Natural killer cell treated with Interleukin-12 subunit alpha and Interleukin-12 subunit beta and Interleukin-15 and Interleukin-18, amount 100 ng/mL, for 72 hours (primary cell): ENCODE measurements at places on chromosomes 12 and 14. TPM values are rescaled to one million over a fixed set of nuclear protein-coding genes. Genes with fewer than 3 reads are reported as not detected.

Gene AJUBA
- 0.17 TPM for total RNA-seq

Gene NGB
- not detected for total RNA-seq

Gene CCDC196
- total RNA-seq, result not detected

Gene AKAP5
- 2.2 TPM for total RNA-seq

Gene RNASE7
- total RNA-seq, result not detected

Gene USP44
- 1.8 TPM for total RNA-seq

Gene NOVA1
- total RNA-seq, result not detected

Gene PEBP1
- 57.2 TPM for total RNA-seq

Gene C12orf76
- total RNA-seq, result 10.1 TPM

Gene TMEM132C
- total RNA-seq, result not detected

GRCh38 chr14:100313464-100314230 lies 7.4 kb upstream of the SLC25A29 start:
- peak overlapping the region; percentile 44 for H3K27ac ChIP-seq
- peaks cover 1% of the 10 kb centered on the region for H3K27me3 ChIP-seq
- H3K36me3 ChIP-seq, result no peaks in the 10 kb centered on the region

- no peak for DNase-seq
- H3K27me3 ChIP-seq, result peaks cover 11% of the 10 kb centered on the region
- H3K36me3 ChIP-seq, result peaks cover 4% of the 10 kb centered on the region
- H3K4me3 ChIP-seq, result no peak overlapping the region
- H3K4me1 ChIP-seq, result no peaks in the 10 kb centered on the region
Measured at GRCh38 chr12:102429211-102430154, 50.9 kb downstream of the IGF1 start.

DNA sequence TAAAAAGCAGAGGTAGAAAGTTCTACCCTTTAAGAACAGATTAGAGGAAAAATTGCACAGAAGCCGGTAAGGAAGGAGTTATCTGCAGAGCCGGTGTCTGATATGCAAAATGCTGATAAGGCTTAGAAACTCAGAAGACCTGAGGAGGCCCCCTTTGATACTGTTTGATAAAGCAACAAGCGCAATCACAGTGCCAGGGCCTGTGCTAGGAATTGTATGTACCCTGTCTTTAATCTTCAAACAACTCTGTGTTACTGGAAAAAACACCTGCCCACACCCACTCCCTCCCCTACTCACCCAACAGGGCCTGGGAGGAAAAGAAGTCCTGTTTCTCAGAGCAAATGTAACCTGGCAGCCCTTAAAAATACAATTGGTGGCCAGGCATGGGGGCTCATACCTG lies 112.7 kb upstream of the FUT8 start:
- H3K27me3 ChIP-seq, result no peaks in the 10 kb centered on the region
- H3K4me1 ChIP-seq, result peaks cover 23% of the 10 kb centered on the region
- H3K4me3 ChIP-seq, result no peak overlapping the region
- H3K27ac ChIP-seq, result no peak overlapping the region

DNA sequence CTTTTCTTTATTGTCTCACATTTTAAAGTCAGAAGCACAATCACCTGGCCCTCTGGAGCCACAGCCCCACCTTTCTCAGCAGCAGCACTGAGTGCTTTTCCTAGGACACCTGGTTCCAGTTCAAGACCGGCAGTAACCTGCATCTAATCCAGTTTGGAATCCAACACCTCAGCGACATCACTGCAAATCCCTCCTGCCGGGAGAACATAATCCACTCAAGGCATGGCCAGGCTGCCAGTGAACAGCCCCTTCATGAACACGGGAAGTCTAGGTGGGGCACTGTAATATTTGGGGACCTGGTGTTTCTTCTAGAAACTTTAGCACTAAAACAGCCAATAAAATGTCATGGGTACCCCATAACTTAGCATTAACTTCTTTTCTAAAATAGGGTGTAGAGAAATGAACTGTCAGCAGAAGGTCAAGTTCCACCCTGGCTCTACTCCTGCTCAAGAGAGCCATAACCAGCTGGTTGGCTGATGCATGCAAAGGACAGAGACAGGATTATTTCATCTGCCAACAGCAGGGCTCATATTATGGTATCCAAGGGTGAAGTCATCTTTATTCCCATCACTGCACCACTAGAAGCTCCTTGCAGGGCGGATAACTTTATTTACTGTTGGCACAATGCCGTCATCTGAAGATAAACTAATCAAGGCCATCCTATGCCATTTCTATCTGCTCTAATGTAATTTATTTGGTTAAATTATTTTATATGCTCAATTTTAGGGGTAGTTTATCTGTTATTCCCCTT lies 76.7 kb downstream of the TTC7B start:
- no peaks in the 10 kb centered on the region for H3K27me3 ChIP-seq
- H3K36me3 ChIP-seq, result no peaks in the 10 kb centered on the region
- H3K4me1 ChIP-seq, result no peaks in the 10 kb centered on the region
- DNase-seq, result no peak
- no peak overlapping the region for H3K4me3 ChIP-seq
- no peak overlapping the region for H3K27ac ChIP-seq

- H3K4me1 ChIP-seq, result peaks cover 18% of the 10 kb centered on the region
- H3K27me3 ChIP-seq, result peaks cover 7% of the 10 kb centered on the region
- H3K4me3 ChIP-seq, result no peak overlapping the region
- peak; percentile 72 for DNase-seq
- no peaks in the 10 kb centered on the region for H3K36me3 ChIP-seq
- no peak overlapping the region for H3K27ac ChIP-seq
Measured at GRCh38 chr14:65961004-65961403, 525.2 kb upstream of the CCDC196 start.

DNA sequence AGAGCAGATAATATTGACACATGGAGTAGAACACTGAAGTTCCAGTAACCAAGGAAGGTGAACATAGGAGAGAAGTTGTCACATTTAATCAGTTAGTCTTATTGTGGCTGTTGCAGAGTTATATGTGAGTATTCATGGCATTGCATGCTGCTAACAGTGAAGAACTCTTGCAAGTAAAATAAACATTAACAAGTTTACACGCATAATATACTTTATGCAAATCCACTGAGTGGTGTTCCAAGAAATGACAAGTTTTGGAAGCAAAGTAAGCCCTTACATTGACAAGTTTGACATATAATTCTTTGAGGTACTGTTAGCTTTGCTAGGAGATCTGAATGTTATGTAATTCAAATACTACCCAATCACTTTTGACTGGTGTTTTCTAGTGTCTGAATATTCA lies 125.6 kb downstream of the ANKS1B start:
- H3K36me3 ChIP-seq, result peaks cover 4% of the 10 kb centered on the region
- no peaks in the 10 kb centered on the region for H3K27me3 ChIP-seq
- no peak overlapping the region for H3K27ac ChIP-seq

- DNase-seq, result no peak
- H3K27me3 ChIP-seq, result no peaks in the 10 kb centered on the region
- peaks cover 21% of the 10 kb centered on the region for H3K36me3 ChIP-seq
- H3K27ac ChIP-seq, result no peak overlapping the region
- H3K4me1 ChIP-seq, result peaks cover 37% of the 10 kb centered on the region
Measured at GRCh38 chr14:22579236-22579635, 9.8 kb downstream of the DAD1 start.

GRCh38 chr12:101582937-101583336 lies 11.8 kb upstream of the MYBPC1 start:
- no peaks in the 10 kb centered on the region for H3K36me3 ChIP-seq
- H3K4me3 ChIP-seq, result no peak overlapping the region
- H3K27ac ChIP-seq, result no peak overlapping the region

GRCh38 chr12:65430006-65430405 lies 151.5 kb downstream of the MSRB3 start:
- H3K27ac ChIP-seq, result no peak overlapping the region
- H3K27me3 ChIP-seq, result peaks cover 5% of the 10 kb centered on the region
- no peak for DNase-seq
- H3K4me1 ChIP-seq, result no peaks in the 10 kb centered on the region

GRCh38 chr14:100662879-100663760 lies 63.6 kb upstream of the DLK1 start:
- H3K4me3 ChIP-seq, result no peak overlapping the region
- H3K36me3 ChIP-seq, result no peaks in the 10 kb centered on the region
- H3K4me1 ChIP-seq, result peaks cover 5% of the 10 kb centered on the region
- peaks cover 12% of the 10 kb centered on the region for H3K27me3 ChIP-seq
- DNase-seq, result no peak

- no peak overlapping the region for H3K27ac ChIP-seq
- H3K4me1 ChIP-seq, result no peaks in the 10 kb centered on the region
- no peaks in the 10 kb centered on the region for H3K27me3 ChIP-seq
- no peaks in the 10 kb centered on the region for H3K36me3 ChIP-seq
Measured at GRCh38 chr12:44563486-44563885, 312.6 kb downstream of the NELL2 start.

- H3K36me3 ChIP-seq, result peaks cover 6% of the 10 kb centered on the region
- no peak for DNase-seq
- H3K27ac ChIP-seq, result peak overlapping the region; percentile 14
- peaks cover 62% of the 10 kb centered on the region for H3K4me1 ChIP-seq
- no peaks in the 10 kb centered on the region for H3K27me3 ChIP-seq
Measured at GRCh38 chr14:55302367-55303124, 31.3 kb downstream of the FBXO34 start.

- H3K36me3 ChIP-seq, result peaks cover 37% of the 10 kb centered on the region
- H3K4me3 ChIP-seq, result no peak overlapping the region
- H3K4me1 ChIP-seq, result no peaks in the 10 kb centered on the region
- DNase-seq, result no peak
- no peaks in the 10 kb centered on the region for H3K27me3 ChIP-seq
Measured at GRCh38 chr12:132053338-132054330, 90.5 kb downstream of the DDX51 start.
